ENCODE measurements at places on chromosomes 3 and 15.

- no peak for DNase-seq
Measured at GRCh38 chr3:139772539-139773500, 95.0 kb upstream of the NMNAT3 start.

GRCh38 chr3:54353946-54354345 lies 231.6 kb downstream of the CACNA2D3 start:
- DNase-seq = no peak

GRCh38 chr15:88711806-88712205 lies 73.0 kb downstream of the ISG20 start:
- no peak for DNase-seq

- DNase-seq = no peak
Measured at GRCh38 chr15:41948490-41948889, 23.9 kb downstream of the EHD4 start.

- DNase-seq = no peak
Measured at GRCh38 chr3:13508496-13508895, 28.4 kb downstream of the HDAC11 start.

DNA sequence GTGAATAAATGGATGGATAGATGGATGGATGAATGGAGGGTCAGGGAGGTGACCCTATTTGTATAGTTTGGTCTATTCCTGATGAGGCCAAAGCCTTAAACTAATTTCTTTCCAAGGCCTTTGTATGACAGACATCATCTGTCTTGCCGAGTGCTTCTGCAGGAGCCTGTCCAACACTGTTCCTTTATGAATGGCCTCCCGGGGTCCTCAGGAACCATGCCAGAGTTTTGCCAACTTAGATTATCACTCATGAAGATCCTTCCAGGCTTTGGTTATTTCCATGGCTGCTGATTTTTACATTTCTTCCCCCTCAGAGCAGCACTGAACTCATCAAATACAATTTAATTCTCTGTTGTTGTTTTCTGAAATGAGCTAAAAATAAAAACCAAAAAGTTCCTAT lies 133.0 kb upstream of the SOX2 start:
- DNase-seq = no peak

GRCh38 chr15:99480016-99480810 lies 85.6 kb upstream of the MEF2A start:
- no peak for DNase-seq

DNA sequence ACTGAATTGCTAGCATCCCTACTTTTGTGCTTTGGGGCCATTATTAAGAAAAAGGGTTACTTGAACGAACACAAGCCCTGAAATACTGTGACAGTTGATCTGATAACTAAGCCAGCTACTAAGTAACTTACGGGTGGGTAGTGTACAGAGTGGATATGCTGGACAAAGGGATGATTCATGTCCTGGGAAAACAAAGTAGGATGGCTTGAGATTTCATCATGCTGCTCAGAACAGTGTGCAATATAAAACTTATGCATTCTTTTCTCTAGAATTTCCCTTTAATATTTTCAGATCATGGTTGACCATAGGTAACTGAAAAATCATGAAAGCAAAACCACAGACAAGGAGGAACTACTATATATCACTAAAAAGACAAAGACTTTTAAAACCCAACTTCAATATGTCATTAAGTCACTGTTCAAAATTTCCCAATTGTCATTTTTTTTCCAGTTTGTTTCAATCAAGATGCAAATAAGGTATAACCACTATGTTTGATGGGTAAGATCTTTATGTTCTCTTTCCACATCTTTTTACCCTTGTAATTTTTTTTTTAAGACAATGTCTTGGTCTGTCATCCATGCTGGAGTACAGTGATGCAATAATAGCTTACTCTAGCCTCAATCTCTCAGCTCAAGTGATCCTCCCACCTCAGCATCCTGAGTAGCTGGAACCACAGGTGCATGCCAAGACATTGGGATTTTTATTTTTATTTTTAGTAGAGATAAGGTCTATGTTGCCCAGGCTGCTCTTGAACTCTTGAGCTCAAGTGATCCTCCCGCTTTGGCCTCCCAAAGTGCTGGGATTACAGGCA lies 67.7 kb downstream of the IFT80 start:
- DNase-seq = no peak

DNA sequence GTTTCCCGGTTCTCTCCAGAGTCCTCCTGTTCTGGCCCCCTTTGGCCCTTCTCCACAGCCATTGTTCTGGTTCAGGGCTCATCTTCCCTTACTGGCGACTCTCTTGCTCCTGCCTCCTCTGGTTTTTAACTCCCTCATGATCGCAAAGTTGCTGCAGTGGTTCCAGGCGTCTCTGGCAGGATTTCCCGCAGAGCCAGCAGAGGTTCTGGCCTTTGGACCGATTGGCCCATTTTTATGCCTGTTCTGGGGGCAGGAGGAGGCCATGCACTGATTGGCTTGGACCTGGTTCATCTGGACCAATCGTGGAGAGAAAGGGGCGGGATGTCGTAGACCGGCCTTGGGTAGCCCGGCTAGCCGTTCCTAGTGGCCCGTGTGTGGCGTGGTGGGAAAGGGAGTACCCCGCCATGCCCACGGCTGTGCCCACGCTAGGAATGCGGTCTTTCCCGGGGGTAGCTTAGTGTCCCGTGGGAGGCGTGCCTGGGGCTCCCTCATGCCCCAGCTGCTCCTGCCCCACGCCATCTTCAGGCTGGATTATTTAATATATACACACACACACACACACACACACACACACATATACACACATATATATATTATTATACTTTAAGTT lies 113.4 kb downstream of the FBLN2 start:
- no peak for DNase-seq

- no peak for DNase-seq
Measured at GRCh38 chr3:170465955-170466354, 47.3 kb downstream of the CLDN11 start.

GRCh38 chr3:110343376-110343775 lies 728.2 kb upstream of the NECTIN3 start:
- DNase-seq = no peak

DNA sequence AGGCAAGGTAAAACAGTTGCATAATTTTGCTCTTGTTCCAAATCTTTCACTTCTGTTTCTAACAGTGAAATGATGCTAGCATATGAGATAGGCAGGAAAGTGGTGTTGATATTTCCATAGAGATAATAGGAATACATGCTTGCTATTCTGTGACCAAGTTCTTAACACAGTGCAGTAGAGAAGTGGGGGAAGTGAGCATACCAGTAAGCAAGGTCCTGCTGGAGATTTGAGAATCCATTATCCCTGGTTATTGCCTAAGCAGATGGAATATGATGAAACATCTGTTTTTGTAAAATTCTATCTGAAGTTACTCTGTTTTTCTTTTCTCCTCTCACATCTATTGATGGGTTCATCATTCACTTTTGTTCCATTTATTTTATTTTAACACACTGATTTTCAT lies 28.7 kb downstream of the USP8 start:
- no peak for DNase-seq

DNA sequence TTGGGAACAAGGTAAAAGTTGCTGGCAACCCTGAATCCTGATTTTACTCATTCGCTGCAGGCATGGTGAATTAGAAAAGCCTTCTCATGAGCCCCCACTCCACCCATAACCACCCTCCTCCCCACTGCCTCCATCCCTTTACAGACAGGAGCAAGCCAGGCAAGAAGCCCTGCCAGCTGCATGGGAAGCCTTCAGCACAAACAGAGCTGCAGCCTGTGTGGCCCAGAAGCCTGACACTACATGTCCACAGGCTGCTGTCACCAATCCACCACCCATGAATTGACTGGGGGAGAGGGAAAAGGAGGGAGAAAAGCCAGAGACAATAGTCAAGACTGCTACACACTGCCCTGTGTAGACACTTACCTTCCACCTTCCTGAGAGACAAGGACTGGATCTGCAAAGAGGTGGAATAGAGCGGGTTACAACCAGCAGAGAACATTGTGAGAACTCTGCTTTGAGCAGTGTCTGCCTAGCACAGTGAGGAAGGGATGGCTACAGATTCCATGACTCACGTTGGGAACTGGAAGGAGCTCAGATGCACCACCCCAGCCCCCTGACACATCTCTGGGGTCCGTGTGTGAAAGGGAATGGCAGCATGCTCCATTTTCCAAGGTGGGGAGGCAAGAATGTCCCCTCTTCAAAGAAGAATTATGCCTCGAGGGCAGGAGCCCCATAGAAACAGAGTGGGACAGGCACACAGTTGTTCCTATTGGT lies 33.9 kb downstream of the DZIP1L start:
- no peak for DNase-seq

- DNase-seq = peak; percentile 0
Measured at GRCh38 chr3:193869221-193870201, 266.4 kb upstream of the HES1 start.

DNA sequence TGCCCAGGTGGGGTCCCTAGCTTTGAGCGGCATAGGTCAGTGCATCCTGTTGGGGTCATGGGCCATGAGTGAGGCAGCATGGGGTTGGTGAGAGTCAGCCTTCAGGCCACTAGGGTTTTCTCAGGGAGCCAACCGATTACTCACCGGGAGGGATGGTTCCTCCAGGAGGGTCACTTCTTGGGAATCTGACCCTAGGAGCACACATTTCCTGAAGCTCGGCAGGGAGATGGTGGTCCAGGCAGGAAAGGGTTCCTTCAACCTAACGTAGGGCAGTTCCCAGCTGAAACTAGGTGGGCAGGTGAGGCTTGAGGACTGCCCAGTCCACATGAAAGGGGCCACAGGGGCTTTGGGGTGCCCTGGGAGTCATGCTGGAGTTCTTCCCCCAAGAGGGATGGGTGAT lies 218.0 kb downstream of the UBE3A start:
- DNase-seq = no peak

DNA sequence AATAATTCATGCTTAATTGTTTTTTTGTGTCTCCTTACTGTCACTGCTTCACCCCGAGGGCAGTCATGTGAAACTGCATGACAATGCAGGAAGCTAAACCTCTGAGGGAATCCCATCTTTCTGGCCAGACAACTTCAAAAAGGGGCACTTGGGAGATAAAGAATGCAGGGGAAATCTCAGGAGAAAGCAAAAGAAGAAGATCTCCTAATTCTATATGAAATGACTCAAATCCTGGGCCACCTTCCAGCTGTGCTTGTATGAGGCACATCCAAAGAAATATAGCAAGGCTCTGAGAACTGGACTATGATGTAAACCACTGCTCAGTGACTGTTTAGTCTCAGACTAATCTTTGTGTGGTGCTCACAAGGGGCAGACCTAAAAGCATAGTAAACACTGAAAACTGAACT lies 22.6 kb upstream of the UMPS start:
- no peak for DNase-seq

DNA sequence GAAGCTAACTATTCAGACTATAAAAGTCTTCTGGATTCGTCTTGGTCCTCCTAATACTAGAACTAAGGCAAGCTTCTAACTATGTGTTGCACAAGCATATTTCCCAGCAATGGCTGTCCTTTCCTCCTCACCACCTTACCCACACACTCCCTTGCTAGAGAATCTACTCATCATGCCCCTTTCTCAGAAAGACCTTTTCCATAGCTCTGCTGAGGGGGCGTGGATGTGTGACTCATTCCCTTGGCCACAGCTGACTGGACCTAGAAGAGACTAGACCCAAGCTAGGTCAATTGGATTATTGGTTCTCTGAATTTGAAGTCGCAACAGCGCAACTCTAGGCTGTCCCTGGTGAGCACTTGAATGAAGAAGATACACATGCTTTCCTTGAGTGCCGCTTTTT lies 47.1 kb downstream of the ERC2 start:
- peak; percentile 13 for DNase-seq

DNA sequence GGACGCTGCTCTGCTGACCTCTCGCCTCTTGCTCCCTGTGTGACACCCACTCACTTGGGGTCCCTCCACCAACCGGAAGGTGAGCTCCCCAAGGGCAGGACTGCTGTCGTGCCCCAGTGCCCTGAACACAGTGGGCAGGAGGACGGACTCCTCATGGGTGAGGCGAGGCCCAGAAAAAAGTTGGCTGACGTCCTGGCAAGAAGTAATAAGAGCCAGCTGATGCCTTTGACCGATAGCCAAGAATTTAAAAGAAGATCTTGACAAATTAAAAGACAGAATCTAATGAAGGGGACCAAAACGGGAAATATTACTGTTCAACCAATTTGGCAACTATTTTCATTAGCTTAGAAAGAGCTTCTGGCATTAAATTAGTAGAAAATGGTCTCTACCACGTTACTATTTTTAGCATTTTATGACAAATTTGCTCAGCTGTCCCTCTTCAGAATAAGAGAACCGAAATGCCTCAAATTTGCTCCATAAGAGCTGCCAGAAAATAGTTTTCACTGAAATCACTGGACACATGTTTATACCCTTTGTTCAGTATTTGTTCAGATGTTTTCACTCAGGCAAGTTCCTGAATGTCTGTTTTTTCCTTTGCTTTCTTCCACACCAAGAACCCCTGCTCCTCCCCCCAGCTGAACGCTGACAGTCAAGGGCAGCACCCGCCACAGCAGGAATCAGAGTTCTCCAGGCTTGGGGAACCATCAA lies 60.5 kb downstream of the XXYLT1 start:
- DNase-seq = no peak

- DNase-seq = no peak
Measured at GRCh38 chr3:188404701-188405100, 250.7 kb downstream of the LPP start.
